Mammary epithelial cell (primary cell): ENCODE measurements at places on chromosomes 6 and 20. TPM values are rescaled to one million over a fixed set of nuclear protein-coding genes. Genes with fewer than 3 reads are reported as not detected.

Gene TMX4
- total RNA-seq = 30.2 TPM

Gene IL17F
- total RNA-seq = not detected

Gene CNKSR3
- 1.7 TPM for total RNA-seq

Gene IBTK
- total RNA-seq = 39.1 and 53.2 TPM in 2 replicates

Gene METTL24
- not detected for total RNA-seq
